ENCODE measurements at places on chromosomes 12 and 14. TPM values are rescaled to one million over a fixed set of nuclear protein-coding genes. Genes with fewer than 3 reads are reported as not detected.

SOAT2 gene
- total RNA-seq = 0.56 TPM

FGD4 gene
- 18.3 TPM for total RNA-seq

GRCh38 chr14:93107453-93107852, 8.3 kb downstream of the ITPK1 start:
- no peaks in the 10 kb centered on the region for H3K36me3 ChIP-seq
- H3K27me3 ChIP-seq = no peaks in the 10 kb centered on the region
- peaks cover 18% of the 10 kb centered on the region for H3K4me1 ChIP-seq
- DNase-seq = no peak
- no peak overlapping the region for H3K4me3 ChIP-seq
- H3K27ac ChIP-seq = no peak overlapping the region

GRCh38 chr12:10140001-10140400, 10.0 kb upstream of the CLEC7A start:
- H3K4me1 ChIP-seq = peaks cover 5% of the 10 kb centered on the region
- no peak overlapping the region for H3K4me3 ChIP-seq
- H3K27ac ChIP-seq = no peak overlapping the region

FGF6 gene
- total RNA-seq = not detected

- H3K36me3 ChIP-seq = peaks cover 10% of the 10 kb centered on the region
- no peak overlapping the region for H3K4me3 ChIP-seq
- no peaks in the 10 kb centered on the region for H3K27me3 ChIP-seq
- no peak for DNase-seq
- no peaks in the 10 kb centered on the region for H3K4me1 ChIP-seq
- H3K27ac ChIP-seq = no peak overlapping the region
Observed at GRCh38 chr14:51711505-51711904, 59.8 kb downstream of the FRMD6 start.

- no peak overlapping the region for H3K4me3 ChIP-seq
- H3K27ac ChIP-seq = peak overlapping the region; percentile 8
- H3K4me1 ChIP-seq = peaks cover 29% of the 10 kb centered on the region
- no peaks in the 10 kb centered on the region for H3K27me3 ChIP-seq
- H3K36me3 ChIP-seq = no peaks in the 10 kb centered on the region
Observed at GRCh38 chr12:14845350-14845750, 2.0 kb upstream of the ART4 start.

DNA sequence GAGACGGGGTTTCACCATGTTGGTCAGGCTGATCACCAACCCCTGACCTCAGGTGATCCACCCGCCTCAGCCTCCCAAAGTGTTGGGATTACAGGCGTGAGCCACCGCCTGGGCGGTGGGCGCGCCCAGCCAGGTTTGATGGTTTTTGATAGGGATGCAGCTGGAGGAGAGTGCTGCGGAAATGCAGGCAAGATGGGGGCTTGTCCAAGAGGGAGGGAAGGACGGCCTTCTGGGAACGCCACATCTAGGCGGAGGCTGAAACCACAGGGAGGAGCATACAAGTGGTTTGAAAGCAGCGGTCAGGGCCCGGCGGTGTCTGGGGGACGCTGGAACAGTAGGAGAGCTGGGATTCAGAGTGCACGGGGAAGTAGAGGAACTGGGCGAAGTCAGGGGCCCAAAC, 134.6 kb downstream of the VRK1 start:
- H3K4me3 ChIP-seq = no peak overlapping the region
- H3K36me3 ChIP-seq = no peaks in the 10 kb centered on the region
- no peaks in the 10 kb centered on the region for H3K4me1 ChIP-seq
- no peak for DNase-seq
- H3K27ac ChIP-seq = no peak overlapping the region

DNA sequence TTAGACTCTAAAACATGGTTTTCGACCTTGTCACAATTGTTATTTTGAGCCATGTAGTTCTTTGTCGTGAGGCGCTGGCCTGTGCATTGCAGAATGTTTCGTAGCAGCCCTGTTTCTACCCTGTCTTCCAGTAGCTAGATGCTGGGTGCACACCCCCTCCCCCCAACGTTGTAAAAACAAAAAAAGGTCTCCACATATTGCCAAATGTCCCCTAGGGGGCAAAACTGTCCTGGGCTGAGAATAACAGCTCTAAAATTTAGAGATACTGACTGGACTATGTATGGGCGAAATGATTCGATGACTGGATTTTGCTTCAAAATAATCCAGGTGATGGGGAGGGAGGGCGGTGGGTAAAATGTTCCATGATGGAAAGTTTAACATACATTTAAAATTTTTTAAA, 126.1 kb upstream of the FUT8 start:
- H3K4me3 ChIP-seq = no peak overlapping the region
- no peaks in the 10 kb centered on the region for H3K36me3 ChIP-seq
- no peaks in the 10 kb centered on the region for H3K27me3 ChIP-seq
- no peak for DNase-seq
- no peak overlapping the region for H3K27ac ChIP-seq

- H3K4me3 ChIP-seq = no peak overlapping the region
- peak; percentile 63 for DNase-seq
- no peaks in the 10 kb centered on the region for H3K36me3 ChIP-seq
- peaks cover 8% of the 10 kb centered on the region for H3K4me1 ChIP-seq
- H3K27me3 ChIP-seq = no peaks in the 10 kb centered on the region
- no peak overlapping the region for H3K27ac ChIP-seq
Observed at GRCh38 chr12:52395761-52396434, 10.2 kb downstream of the KRT82 start.

- DNase-seq = no peak
- no peaks in the 10 kb centered on the region for H3K27me3 ChIP-seq
- H3K4me3 ChIP-seq = no peak overlapping the region
- no peaks in the 10 kb centered on the region for H3K36me3 ChIP-seq
Observed at GRCh38 chr12:46430340-46430948, 57.9 kb upstream of the SLC38A2 start.

GRCh38 chr14:74945261-74945851, 10.0 kb downstream of the PGF start:
- no peak overlapping the region for H3K27ac ChIP-seq
- H3K27me3 ChIP-seq = no peaks in the 10 kb centered on the region
- DNase-seq = no peak
- no peaks in the 10 kb centered on the region for H3K36me3 ChIP-seq
- H3K4me1 ChIP-seq = peaks cover 22% of the 10 kb centered on the region

DNA sequence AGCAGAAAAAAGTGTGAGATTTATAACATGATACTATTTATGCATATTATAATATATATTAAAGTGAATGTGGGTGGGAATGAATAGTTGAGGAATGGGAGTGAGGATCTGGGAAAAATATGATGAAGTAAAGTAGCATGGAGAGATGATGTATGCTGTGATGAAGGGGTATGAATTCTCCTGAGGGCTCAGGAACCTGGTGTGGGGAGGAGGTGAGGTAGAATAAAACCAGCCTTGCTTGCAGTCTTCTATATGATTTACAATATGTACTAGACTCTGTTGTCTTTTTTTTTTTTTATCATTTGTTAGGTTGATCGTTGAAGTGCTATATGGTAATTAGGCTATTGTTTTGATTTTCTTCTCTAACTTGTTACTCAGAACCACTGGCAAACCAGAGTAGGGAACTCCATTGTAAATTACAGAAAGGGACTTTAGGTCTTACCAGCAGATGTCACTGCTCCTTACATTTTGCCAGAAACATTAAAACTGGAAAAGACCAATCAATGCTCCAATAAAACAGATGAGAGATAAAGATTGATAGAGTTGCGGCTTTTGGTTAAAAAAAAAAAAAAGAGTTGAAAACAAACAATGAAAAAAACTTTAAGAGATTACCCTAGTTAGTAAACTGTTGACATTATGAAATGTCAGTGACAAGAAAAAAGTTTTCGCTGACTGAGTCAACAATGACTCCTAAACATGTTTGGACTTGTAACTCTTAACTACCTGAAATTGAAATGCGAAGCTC, 39.9 kb downstream of the ATL1 start:
- H3K36me3 ChIP-seq = no peaks in the 10 kb centered on the region
- no peaks in the 10 kb centered on the region for H3K27me3 ChIP-seq
- no peak overlapping the region for H3K27ac ChIP-seq
- DNase-seq = no peak
- H3K4me1 ChIP-seq = no peaks in the 10 kb centered on the region
- no peak overlapping the region for H3K4me3 ChIP-seq

- peaks cover 10% of the 10 kb centered on the region for H3K4me1 ChIP-seq
- peak overlapping the region; percentile 57 for H3K27ac ChIP-seq
- DNase-seq = no peak
- H3K4me3 ChIP-seq = no peak overlapping the region
- no peaks in the 10 kb centered on the region for H3K36me3 ChIP-seq
Observed at GRCh38 chr12:63918800-63919300, 74.3 kb downstream of the SRGAP1 start.

DNA sequence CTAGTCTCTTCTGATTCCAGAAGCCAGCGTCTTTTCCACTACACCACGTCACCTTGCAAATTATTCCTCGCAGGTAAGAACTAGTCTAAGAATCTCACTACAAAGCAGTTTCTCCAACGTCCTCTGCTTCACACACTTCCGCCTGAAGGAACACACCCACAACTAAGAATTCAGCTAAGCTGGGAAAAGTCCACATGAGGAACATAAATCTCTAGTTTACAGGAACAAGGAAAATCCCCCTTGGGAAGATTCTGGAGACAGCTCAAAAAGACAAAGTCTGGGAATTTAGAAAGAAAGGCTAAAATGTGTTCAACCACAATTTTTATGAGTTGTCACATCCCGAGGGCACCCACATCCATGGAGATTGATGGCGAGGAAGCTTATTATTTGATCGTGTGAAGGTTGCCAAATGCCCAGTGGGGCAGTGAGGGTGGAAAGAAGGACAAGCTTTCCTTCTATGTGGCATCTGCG, 780.2 kb upstream of the TBX3 start:
- no peak overlapping the region for H3K27ac ChIP-seq
- H3K4me1 ChIP-seq = no peaks in the 10 kb centered on the region
- H3K36me3 ChIP-seq = no peaks in the 10 kb centered on the region
- DNase-seq = no peak
- no peak overlapping the region for H3K4me3 ChIP-seq

DNA sequence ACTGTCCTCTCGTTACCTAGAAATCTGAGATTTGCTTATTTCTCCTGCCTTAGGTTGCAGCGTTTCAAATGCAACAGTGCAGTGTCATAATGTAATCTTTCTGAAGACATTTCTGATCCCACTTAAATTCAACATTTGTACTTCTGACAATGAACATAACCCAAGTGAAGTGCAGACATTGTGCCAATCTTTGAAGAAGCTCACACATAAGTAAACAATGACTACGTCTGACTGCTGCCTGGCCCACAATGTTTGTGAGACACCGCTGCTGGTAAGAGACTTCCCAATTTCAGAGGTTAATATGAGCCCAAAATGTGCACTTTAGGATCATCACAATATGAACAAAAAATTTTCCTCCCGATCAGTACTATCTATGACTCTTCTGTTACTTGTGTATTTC, 84.6 kb upstream of the BCL2L14 start:
- no peak overlapping the region for H3K4me3 ChIP-seq
- no peak for DNase-seq
- H3K4me1 ChIP-seq = no peaks in the 10 kb centered on the region
- no peak overlapping the region for H3K27ac ChIP-seq
- no peaks in the 10 kb centered on the region for H3K27me3 ChIP-seq

GRCh38 chr12:8678661-8679111, 16.1 kb upstream of the MFAP5 start:
- no peaks in the 10 kb centered on the region for H3K36me3 ChIP-seq
- DNase-seq = no peak
- no peaks in the 10 kb centered on the region for H3K27me3 ChIP-seq

- DNase-seq = no peak
- H3K27ac ChIP-seq = peak overlapping the region; percentile 100
- H3K27me3 ChIP-seq = no peaks in the 10 kb centered on the region
- no peak overlapping the region for H3K4me3 ChIP-seq
- H3K4me1 ChIP-seq = peaks cover 38% of the 10 kb centered on the region
- no peaks in the 10 kb centered on the region for H3K36me3 ChIP-seq
Observed at GRCh38 chr14:101828046-101828445, 66.5 kb downstream of the PPP2R5C start.

DNA sequence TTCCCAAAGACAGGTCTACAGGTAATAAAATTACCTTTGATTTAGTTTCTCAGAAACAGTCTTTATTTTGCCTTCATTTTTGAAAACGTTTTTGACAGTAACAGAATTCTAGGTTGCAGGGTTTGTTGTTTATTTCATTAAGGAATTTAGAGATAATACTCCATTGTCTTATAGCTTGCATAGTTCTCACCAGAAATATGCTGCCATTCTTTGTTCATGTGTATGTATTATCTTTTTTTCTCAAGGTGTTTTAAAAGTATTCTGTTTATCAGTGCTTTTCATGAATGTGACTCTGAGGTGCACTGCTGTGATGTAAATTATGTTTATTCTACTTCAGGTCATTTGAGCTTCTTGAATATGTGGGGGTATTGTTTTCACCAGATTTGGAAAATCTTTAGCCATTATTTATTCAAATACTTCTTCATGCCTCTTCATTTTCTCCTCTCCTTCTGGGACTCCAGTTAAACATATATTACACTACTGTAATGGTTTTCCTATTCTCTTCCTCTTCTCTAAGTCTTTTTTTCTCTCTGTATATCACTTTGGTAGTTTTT, 32.7 kb downstream of the ZNF605 start:
- peaks cover 26% of the 10 kb centered on the region for H3K36me3 ChIP-seq
- H3K27ac ChIP-seq = no peak overlapping the region
- no peaks in the 10 kb centered on the region for H3K4me1 ChIP-seq
- H3K27me3 ChIP-seq = no peaks in the 10 kb centered on the region
- no peak overlapping the region for H3K4me3 ChIP-seq

DNA sequence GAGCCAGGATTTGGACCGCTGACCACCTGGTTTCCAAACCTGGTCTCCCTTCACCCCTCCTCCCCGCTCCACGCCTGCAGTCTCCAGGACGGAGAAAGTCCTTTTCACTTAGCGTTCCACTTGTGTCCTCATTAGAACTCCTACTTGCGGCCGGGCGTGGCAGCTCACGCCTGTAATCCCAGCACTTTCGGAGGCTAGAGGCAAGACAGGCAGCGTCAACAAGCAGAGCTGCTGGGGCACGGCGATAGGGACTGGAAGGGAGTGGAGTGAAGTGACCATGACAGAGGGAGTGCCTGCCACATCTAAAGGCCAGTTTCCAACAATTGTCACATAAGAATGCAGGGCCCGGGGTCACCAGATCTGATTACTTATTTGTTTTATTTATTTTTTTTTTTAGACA, 132.5 kb upstream of the NCOR2 start:
- peaks cover 10% of the 10 kb centered on the region for H3K4me1 ChIP-seq
- H3K4me3 ChIP-seq = no peak overlapping the region
- no peaks in the 10 kb centered on the region for H3K36me3 ChIP-seq
- H3K27me3 ChIP-seq = no peaks in the 10 kb centered on the region
- no peak for DNase-seq

DNA sequence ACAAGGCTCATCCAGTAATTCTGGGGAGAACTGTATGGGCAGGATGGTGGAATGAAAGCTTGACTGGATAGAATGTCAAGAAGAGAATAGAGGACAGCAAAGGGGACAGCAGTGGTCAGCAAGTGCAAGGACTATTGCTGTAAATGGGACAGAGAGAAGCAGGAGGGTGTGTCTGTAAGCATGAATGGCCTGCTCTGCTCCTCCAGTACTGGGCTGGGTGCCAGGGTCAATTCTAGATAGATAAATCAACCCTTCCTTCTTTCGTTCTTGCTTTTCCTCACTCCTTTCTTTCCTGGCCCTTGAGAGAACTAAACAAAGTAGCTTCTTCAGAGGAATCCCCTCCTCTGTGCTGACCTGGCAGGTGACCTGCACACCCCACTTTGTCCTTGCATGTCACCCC, 1019.2 kb downstream of the BCL11B start:
- H3K36me3 ChIP-seq = no peaks in the 10 kb centered on the region
- H3K4me1 ChIP-seq = no peaks in the 10 kb centered on the region
- no peaks in the 10 kb centered on the region for H3K27me3 ChIP-seq
- DNase-seq = no peak

GRCh38 chr12:88579161-88579517, 1.1 kb downstream of the KITLG start:
- no peak for DNase-seq
- H3K27ac ChIP-seq = no peak overlapping the region
- peaks cover 12% of the 10 kb centered on the region for H3K4me1 ChIP-seq
- H3K4me3 ChIP-seq = peak overlapping the region; percentile 40

Measured in spleen (tissue), 13 donors.